ENCODE measurements at places on chromosomes 3 and 15. TPM values are rescaled to one million over a fixed set of nuclear protein-coding genes. Genes with fewer than 3 reads are reported as not detected.

DNA sequence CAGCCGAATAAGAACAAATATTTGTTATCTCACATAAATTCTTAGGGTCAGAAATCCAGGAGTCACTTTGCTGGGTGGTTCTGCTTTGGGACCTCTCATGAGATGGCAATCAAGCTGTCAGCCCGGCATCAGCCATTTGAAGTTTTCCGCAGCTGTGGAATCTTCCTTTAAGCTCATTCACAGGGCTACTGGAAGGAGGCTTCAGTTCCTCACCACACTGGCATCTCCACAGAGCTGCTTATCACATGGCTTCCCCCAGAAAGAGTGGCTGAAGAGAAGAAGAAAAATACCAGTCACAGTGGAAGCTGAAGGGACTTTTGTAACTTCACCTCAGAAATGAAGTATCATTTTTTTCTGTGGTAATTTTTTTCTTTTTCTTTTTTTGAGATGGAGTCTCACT is 267.7 kb downstream of the CHL1 start:
- no peak for DNase-seq

CHRFAM7A gene
- 0.56 TPM for polyA plus RNA-seq

SLC22A13 gene
- 1.5 TPM for polyA plus RNA-seq

TMEM207 gene
- polyA plus RNA-seq: 15.4 TPM

PPCDC gene
- polyA plus RNA-seq: 11.1 TPM

All from left renal cortex interstitium (tissue), 4 donors.